ENCODE measurements at places on chromosomes 4 and X. TPM values are rescaled to one million over a fixed set of nuclear protein-coding genes. Genes with fewer than 3 reads are reported as not detected.

Gene BBS7
- total RNA-seq = 3.4 TPM

Gene HDX
- 0.33 TPM for total RNA-seq

Gene IBSP
- total RNA-seq = not detected

Gene GAGE10
- not detected for total RNA-seq

Gene DCAF12L1
- not detected for total RNA-seq

Gene NXF3
- total RNA-seq = not detected

Gene PPA2
- 50.0 TPM for total RNA-seq

Gene PABPC1L2B
- total RNA-seq = not detected

Gene NMU
- total RNA-seq = not detected

Gene SASH3
- 76.7 TPM for total RNA-seq

Gene ASB9
- total RNA-seq = not detected

Gene H2BW2
- not detected for total RNA-seq

Gene CRLF2
- not detected for total RNA-seq

Gene SCARB2
- total RNA-seq = 34.4 TPM

Gene VCX3A
- not detected for total RNA-seq

Gene MEPE
- not detected for total RNA-seq

Gene SLC6A14
- total RNA-seq = not detected

Measured in CD8-positive, alpha-beta T cell (primary cell).